ENCODE measurements at places on chromosomes 2 and 18. TPM values are rescaled to one million over a fixed set of nuclear protein-coding genes. Genes with fewer than 3 reads are reported as not detected.

DNA sequence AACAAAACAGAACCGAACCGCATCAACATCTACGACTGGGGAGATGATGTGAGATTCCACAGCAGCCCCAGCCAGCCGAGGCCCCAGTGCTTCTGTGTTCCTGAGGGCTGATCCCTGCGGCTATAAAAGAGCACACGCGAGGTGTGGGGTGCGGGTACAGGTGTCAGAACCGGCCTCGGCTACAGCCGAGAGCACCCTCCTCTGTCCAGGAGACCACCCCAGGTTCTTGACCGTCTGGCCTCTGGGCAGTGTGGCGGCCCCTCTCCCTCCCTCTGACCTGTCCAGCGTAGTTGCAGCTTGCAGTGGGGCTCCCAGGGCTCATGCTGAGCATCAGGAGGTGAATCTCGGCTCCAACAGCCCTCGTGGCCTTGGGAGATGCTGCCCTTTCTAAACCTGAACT is 23.7 kb downstream of the RTP5 start:
- peak; percentile 66 for DNase-seq

Gene ALLC
- not detected for total RNA-seq

Gene MC5R
- total RNA-seq, result not detected

DNA sequence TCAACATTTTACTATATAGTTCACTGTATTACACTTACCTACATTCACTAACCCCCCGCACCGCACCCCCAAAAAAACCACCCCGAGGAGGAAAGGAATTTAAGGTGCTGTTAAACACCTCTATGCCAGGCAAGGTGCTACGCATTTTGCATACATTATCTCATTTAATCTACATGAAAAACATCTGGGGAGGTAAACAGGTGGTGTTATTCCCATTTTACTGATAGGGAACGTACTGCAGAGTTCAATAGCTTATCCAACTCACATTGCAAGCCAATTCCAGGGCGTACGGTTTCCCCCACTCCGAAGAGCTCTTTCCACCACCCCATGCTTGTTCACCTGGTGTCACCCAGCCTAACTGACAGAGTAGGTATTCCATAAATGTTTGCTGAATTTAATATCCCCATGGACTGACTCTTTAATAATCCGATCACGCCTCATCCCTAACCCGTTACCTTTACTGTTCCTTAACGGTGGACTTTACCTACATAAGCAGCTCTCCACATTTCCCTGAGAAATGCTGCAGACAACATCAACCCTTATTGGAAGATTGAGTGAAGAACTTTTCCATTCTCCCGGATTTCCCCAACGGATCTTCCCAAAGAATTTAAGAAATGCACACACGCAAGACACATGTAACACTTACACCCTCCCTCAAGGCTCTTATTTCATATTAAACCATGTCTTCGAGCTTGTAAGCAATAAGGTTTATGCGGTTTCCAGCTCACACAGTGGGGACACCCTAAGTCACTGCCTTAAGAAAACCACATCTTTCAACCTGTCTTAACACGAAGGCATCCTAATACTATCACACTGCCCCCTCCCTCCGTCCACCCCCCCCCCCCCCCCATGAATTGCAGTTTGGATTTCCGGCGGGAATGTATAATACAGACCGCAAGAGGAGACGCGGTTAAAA is 1.2 kb downstream of the RAPH1 start:
- no peak for DNase-seq

- DNase-seq, result no peak
Measured at GRCh38 chr2:118881490-118882129, 34.2 kb upstream of the EN1 start.

DNA sequence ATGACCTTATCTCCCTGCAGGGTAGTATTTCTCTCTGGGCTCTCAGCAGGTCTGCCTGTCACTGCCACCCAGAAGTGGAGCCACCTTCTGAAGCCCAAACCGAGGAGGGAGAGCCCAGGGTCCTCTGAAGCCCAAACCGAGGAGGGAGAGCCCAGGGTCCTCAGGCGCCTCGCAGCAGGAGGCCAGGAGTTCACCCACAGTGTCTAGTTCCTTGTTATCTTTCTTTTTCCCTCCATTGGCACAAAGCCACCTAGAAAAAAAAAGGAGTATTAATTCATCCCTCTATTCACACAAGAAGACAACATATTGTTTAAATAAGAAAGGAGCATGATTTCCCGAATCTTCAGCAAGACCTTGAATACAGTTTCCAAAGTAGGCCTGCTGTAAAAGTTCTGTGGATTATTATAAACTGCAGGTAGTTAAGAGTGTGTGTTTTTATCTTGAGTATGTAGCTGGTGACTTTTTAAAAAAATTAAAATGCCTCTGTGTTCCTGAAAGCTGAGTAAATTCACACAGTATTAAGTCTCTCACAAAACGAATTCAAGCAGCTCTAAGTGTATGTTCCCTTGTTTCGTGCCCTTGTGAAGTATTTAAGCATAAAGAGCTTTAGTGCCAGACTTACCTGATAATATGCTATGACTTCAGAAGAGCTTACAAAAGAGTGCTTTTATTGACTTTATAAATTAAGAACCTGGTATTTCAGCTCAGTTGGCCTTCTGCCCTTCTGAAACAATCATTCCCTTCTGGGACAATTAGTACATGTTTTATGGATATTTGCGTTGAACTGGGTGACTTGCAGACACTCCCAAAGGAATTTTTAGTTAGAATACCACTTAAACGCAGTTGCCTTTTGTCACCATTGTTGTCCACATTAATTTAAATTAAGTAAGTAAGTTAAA is 11.7 kb upstream of the GRHL1 start:
- DNase-seq, result no peak

GRCh38 chr2:207037896-207038295 is 98.6 kb downstream of the CPO start:
- DNase-seq, result no peak

GRCh38 chr2:189542145-189542882 is 38.3 kb downstream of the SLC40A1 start:
- DNase-seq, result no peak

Gene EGR4
- not detected for total RNA-seq

- no peak for DNase-seq
Measured at GRCh38 chr2:219632760-219633105, 5.3 kb downstream of the SLC4A3 start.

DNA sequence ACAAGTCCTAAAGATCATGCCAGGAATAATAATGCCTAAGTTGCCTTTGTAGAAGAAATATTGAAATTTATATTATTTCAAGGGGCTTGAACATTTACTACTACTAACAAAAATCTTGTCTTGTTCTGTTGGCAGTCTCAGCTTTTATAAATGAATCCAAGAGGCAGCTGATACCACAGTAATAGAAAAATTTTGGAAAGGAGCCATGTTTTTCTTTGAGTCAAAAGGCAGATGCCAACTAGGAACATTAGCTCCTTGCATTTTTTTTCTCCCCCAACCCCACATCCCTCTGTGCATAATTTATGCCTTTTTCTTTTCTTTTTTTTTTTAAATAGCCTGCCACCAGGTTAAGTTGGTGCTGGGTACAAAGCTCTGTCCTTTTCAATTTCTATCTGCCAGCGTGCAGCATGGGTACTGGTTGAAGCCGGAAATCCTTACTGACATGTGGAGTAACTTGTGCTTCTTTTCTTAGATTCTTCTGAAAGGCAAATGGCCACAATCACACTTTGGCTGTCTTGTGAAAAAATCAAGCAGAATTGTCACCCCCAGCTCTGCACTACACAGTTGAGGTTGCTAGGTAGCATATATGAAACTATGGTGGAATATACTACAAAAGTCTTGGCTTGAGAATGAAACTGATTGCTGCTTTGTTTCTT is 98.8 kb downstream of the RHBDD1 start:
- no peak for DNase-seq

Measured in chondrocyte (in vitro differentiated cells).